ENCODE measurements at places on chromosomes 16 and 17. TPM values are rescaled to one million over a fixed set of nuclear protein-coding genes. Genes with fewer than 3 reads are reported as not detected.

GRCh38 chr17:8955021-8955959, 10.2 kb downstream of the PIK3R5 start:
- DNase-seq, result no peak

- no peak for DNase-seq
Observed at GRCh38 chr17:79124513-79125209, 50.0 kb downstream of the ENGASE start.

ACACA gene
- 14.3 TPM for total RNA-seq

OR2C1 gene
- not detected for total RNA-seq

C17orf78 gene
- total RNA-seq, result not detected

DNA sequence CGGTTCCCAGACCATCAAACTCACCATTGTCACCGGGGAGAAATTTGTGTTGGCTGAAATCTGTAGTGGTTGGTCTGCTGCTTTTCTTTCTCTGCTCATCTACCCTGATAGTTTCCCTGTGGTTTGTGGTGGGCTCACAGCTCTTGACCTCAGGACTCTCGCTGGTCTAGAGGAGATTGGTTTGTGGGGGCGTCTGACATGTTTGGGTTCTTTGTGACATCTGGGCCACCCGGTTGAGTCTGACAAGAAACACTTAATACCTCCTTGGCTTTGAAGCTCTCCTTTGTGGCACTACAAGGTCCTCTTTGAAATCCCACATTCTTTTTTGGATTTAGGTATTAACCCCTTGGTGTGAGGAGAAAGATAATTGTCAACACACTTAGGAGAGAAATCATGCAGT, 662.0 kb downstream of the WWOX start:
- DNase-seq, result no peak

- no peak for DNase-seq
Observed at GRCh38 chr16:30054959-30055553, 10.5 kb upstream of the ALDOA start.

CDR2L gene
- total RNA-seq, result 18.3 TPM

VMO1 gene
- total RNA-seq, result 0.69 TPM

DPEP1 gene
- not detected for total RNA-seq

DNA sequence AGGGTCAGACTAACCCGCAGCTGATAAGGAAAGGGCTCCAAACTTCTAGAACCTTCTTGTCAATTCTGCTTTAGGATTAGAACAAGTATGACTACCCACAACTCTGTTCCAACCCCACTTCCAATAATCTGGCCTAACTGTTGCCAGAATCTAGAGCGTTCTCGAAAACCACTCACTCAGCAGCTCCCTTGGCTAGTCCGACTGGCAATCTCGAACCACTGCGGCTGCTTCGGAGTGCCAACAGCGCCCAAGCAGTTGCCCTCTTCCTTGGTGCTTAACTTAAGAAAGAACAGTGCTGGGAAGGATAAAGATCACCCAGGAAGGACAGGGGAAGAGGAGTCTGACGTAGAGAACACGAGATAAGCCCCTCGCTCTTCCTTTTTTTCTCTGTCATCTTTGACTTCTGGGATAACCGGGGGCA, 818 bp downstream of the DNAJC7 start:
- no peak for DNase-seq

CCT6B gene
- total RNA-seq, result 1.3 TPM

GRCh38 chr16:49456763-49457162, 83.2 kb downstream of the C16orf78 start:
- DNase-seq, result no peak

- DNase-seq, result peak; percentile 39
Observed at GRCh38 chr16:29808219-29808900, 2.0 kb downstream of the MAZ start.

CFAP97D1 gene
- total RNA-seq, result not detected

GRCh38 chr16:50496990-50497389, 51.2 kb upstream of the NKD1 start:
- DNase-seq, result no peak

ITGAD gene
- total RNA-seq, result not detected

DNA sequence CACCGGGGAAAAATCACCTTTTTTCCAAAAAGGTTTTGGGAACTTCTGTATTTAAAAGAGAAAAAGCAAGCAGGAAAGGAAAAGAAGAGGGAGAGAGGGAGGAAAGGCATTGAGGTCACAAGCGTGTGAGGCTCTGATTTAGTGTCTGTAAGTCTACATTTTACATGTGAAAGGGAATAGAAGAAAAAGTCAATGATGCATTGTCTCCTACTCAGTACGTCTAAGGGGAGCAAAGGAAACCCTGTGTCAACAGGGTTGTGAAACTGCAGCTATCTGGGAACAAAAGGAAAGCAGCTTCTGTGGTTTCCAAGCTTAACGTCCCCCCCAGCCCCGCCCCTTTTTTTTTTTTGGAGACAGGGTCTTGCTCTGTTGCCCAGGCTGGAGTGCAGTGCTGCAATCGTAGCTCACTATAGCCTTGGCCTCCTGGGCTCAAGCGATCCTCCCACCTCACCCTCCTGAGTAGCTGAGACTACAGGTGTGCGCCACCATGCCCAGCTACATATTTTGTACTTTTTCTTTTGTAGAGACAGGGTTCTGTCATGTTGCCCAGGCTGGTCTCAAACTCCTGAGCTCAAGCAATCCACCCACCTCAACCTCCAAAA, 1.8 kb upstream of the CDC42EP4 start:
- DNase-seq, result no peak

- no peak for DNase-seq
Observed at GRCh38 chr16:27384425-27384824, 17.5 kb upstream of the IL21R start.

Measured in left ventricle myocardium superior (tissue), 1 donor.